ENCODE measurements at places on chromosomes 2 and 18.

- no peak for DNase-seq
Measured at GRCh38 chr2:71922091-71922490, 225.6 kb downstream of the CYP26B1 start.

DNA sequence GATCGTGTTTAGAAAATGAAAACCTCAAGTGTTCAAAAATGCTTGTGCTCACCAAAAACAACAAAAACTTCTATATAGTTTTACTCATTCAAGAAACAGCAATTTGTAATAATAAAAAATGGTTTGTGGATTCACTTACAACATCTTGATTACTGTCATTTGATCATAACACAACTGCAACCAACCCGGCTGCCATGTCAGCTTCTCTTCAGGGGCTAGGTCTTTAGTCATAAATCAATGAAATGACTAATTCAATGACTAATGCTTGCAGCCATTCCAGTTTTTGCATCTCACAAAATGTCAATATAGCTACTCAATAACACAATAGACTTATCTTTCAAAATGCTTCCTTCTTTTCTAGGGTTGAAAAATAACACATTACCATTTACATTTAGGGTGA, 128.0 kb downstream of the OLA1 start:
- DNase-seq, result no peak

DNA sequence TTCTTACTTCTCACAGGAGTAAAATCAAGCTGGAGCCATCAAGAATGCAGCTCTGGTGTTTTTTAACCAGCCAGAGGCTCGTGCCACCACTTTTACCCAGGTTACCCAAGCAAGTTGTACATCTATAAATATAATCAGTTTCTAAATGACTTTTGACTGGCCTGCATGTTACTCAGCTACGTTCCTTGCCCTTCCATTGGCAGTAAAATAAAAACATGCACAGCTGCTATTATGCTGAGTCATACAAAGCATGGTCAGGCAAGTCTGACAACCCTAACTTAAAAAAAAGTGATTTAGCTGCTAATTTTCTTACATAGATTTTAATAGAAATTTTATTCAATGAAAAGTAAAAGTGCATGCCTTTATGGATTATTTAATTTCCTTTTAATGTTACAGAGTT, 111.7 kb upstream of the CSRNP3 start:
- no peak for DNase-seq

DNA sequence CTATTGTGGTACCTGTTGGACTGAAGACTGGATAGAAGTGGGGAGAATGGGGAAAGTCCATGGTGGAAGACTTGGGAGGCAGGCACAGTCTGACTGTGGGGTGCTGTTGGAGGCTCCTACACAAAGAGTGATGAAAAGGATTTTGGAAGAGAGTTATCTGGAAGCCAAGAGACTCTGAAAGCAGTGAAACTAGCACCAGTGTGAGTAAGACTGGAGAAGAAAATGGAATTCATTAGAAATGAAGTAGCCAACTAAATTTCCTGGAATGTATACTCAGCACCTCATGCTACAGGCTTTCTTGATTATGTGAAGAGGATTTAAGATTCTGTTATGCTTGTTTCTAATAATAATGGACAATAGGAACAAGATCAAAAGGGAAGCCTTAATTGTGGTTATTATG, 27.7 kb downstream of the ELP2 start:
- no peak for DNase-seq

- DNase-seq, result no peak
Measured at GRCh38 chr2:96103761-96104486, 12.4 kb downstream of the ADRA2B start.

DNA sequence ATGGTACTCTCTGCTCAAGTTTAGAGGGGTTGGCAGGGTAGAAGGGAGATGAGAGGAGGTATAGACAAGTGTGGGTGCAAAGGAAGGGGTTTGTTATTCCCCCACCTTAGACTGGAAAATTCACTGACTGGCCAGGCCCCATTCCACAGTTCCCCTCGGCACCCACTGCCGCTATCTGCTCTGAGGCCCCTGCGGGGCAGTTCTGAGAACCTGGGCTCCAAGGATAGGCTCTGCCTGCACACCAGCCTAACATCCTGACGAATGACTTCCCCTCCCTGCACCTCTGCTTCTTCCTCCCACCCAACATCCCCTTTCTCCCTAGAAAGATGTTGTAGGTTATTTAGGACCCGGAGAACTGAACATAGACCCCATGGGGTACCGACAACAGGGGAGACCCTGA, 303.9 kb upstream of the HDAC4 start:
- no peak for DNase-seq

DNA sequence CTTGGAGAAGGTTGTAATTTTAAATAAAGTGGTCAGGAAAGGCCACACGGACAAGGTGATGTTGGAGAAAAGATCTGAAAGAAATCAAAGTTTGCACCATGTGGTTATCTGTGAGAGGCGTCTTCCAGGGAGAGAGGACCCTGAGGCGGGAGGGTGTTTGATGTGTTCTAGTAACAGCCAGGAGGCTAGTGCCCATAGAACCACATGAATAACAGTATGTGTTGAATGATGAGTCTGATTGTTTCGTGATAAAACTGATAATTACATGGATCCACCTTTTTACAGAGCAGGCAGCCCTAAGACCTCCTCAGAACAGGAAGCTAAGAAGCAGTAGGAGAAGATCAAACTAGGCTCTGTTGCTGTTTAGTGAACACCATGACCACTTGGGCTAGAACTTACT, 91.4 kb downstream of the SCG2 start:
- no peak for DNase-seq

GRCh38 chr18:49020129-49020528, 69.4 kb upstream of the SMAD7 start:
- DNase-seq, result no peak

DNA sequence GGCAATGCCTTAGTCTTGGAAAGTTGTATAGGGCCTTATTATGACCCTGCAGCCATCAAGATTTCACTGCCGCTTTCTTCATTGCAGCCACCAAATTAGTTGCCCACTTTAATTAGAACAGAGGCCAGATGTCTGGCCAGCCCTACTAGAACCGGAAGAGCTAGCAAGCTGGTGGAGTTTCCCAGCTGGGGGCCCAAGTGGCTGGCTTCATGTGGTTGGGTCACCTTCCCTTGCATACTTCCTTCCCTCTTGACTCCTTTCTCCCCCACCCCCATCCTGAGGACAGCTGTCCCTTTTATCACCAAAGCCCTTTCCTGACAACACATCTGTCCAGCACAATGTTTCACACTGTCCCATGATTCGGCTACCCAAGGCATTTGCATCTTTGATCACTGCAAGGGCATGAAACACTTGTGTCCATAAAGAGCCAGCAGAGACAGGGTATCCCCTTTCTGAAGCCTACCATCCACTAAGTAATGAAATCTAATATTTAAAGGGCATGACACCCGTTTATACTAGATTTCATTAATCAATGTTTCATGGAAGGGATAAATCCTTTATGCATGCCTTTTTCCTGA, 187.2 kb downstream of the BCL11A start:
- no peak for DNase-seq

GRCh38 chr2:158756976-158757375, 38.1 kb upstream of the DAPL1 start:
- DNase-seq, result no peak

- no peak for DNase-seq
Measured at GRCh38 chr2:118292991-118293390, 204.7 kb downstream of the INSIG2 start.

DNA sequence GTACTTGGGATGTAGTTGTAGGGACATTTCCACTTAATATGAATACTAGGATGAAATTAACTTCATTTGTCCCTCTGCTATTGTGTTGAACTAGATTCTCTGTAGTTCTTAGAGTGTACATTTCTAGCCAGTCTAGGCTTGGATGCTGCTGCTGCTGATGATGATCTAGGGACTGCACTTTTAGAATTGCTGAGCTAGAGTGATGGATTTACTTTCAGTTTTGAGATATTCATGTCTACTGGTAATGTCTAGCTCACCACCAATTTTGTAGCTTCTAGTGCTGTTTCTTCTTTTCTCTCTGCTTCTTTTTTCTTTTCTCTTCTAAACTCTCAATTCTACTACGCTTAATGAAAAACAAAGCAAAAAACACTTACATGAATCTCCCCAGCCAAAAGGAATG, 49.4 kb downstream of the MRPS9 start:
- no peak for DNase-seq

DNA sequence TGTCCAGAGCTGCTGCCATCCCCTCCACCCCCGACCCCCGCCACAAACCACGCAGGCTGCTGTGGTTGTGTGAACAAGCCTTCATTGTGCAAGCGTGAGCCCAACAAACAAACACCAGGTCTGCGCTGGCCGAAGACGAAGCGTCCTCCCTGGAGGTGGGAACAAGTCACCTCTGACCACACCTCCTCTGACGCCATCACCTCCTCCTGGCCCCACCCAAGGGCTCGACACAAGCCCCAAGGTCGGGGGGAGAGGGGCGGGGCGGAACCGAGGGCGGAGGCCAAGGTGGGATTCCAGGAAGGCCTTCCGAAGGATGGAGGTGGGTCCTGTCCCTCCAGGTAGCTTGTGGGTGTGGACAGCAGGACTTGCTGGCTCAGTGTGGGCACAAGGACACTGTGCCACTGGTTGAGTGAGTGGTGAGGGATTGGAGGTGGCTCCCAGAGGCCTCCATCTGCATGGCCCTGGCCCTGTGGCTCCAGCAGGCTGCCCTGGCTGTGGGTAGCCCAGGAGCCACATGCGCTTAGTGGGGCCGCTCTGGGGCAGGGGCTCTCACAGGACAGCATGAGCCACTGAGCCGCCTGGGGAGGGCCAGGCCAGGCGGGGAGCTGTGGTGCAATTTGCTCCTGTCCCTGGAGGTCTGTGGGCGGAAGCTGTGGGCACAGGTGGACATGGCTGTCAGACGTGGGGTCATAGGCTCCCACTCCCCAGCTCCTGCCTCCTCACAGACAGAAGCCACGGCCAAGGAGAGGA, 7.4 kb upstream of the GPR17 start:
- no peak for DNase-seq

DNA sequence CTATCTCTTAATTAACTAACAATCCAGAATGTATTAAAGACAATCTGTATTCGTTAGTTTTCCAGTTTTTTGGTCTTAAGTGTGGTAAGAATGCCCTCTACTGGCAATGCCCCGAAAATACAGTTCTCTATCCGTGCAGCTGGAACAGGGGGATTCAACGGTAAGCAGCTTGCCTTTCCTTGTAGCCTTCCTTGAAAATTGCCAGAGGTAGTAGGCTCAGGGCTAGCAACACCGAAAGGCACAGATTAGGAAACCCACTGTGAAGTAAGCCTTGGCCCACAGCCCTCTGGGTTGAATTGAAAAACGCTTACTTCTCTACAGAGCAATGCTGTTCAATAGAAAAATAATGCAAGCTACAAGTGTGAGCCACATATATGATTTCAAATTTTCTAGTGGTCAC, 17.1 kb upstream of the VPS4B start:
- peak; percentile 57 for DNase-seq

- no peak for DNase-seq
Measured at GRCh38 chr2:55824551-55825096, 99.0 kb downstream of the EFEMP1 start.

DNA sequence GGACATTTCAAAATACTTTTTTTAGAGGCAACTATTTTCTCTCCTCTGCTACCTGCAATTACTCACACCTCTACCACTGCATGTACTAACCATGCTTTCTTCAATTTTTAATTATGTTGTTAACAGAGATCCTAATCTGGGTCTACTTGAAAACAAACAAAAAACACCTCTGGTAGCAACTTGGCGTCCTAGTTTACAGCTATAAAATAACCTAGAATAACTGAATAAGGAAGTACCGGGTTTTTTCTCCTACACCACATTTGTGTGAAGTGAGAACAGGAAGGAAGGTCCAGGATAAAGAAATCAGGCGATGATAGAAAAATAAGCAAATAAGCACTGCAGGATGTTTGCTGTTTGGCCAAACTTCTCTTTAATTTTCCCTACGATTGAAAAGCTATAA, 633.5 kb downstream of the LRP1B start:
- no peak for DNase-seq

- no peak for DNase-seq
Measured at GRCh38 chr2:98157557-98157956, 70.6 kb downstream of the VWA3B start.

DNA sequence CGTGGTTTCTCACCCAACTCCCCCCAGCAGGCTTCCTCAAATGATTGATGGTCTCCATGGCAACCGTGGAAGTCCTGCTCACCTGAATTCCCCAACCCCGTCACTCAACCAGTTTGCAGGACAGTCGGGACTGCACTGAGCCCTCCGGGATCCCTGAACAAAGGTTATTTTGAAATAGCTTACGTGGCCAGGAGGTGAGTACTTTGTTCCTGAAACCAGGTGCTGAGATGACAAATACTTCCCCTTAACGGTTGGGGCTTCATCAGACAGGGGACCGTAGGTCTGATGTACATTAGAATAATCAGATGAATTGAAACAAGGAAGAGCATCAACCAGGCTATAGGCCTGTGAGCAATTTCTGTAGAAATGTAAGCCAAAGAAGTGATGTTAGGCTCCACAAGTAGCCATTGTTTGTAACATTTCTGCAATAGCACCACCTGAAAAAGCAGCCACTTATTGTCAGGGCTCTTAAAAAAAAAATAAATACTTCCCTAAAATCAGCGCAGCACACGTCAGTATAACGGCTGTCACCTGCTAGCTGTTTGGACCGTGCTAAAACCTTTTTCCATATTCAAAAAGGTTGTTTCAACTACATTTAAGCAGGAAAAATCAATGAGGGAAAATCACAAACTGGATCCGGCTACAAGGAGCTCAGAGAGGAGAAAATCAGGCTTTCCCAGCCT, 206.4 kb upstream of the ID2 start:
- DNase-seq, result peak; percentile 35

DNA sequence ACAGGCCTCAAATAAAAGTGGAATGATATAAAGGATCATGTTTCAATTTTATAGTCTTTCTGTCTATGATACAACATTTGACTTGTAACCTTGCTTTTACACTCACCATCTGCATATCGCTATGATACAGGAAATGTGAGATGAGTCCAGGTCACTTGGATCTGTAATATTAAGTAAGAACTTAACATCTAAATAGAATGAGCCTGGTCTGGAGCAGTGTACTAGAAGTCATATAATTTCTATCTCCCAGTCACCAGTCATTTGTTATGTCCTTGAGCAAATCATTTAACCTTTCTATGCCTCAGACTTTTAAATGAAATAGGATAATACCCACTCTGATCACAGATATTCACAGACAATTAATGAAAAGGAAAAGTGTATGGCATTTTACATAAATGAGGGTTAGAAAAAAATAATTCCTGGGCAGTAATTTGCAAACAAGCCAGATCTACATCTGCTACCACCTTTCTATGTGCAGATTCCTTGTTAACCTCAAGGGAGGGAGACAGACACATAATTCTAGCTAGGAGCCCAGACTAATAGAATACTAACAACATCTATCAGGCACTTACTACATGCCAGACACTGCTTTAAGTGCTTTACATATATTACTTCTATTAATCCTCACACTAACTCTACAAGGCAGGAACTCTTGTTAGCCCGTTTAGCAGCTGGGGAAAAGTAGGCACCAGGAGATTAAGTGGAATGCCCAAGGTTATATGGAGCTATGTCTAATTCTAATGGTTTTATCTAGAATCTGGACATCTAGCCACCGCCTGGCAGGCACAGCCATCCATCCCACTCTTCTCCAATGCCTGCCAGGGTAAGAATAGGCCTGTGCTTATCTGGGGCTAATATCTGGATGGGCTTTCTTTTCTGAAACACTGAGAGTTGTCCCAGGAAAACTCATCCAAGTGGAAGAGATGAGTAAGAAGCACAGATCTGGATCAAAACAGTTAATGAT, 313.6 kb upstream of the CDH20 start:
- no peak for DNase-seq
